Stimulated activated CD8-positive, alpha-beta memory T cell treated with anti-CD3 and anti-CD28 coated beads, Interleukin-7, amount 100 ng/mL, for 48 hours (primary cell): ENCODE measurements at places on chromosomes 7 and 10.

DNA sequence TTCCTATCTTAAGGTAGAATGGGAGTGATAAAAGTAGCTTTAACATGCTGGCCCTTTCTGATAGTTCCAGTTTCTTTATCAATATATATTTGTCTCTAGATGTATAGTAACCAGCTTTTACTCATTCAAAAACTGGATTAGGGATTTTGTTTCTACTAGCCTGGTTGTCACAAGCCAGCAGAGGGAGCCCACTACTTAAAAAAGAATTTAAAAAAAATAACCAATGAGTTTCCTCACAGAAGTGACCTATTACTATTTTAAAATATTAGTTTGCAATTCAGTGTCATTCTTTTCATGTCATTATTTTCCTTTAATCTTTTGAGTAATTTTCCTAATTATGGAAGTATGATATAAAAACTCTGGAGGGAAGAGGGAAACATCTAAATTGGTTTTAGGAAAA, 142.1 kb downstream of the PHTF2 start:
- no peak for DNase-seq

GRCh38 chr7:122303531-122304318, 825 bp downstream of the FEZF1 start:
- no peak for DNase-seq

DNA sequence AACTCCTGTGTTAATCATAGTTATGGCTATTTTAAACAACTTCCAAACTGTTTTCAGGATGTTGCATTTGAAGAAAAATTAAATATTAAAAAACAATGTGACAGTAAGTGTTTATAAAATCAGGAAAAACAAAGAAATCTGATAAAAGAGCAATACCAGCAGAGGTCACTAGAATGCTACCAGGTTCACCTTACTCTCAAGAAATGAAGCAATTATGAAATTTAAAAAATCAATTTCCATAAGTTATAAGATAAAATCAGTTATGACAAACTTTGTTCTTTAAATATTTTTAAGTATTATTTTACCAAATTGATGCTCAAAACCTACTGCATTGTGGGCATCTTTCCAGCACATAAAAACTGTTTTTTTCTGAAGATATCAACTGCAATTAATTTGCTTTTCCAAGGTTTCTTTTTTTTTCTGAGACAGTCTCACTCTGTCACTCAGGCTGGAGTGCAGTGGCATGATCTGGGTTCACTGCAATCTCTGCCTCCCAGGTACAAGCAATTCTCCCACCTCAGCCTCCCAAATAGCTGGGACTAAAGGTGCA, 50.7 kb upstream of the RHEB start:
- DNase-seq, result no peak

DNA sequence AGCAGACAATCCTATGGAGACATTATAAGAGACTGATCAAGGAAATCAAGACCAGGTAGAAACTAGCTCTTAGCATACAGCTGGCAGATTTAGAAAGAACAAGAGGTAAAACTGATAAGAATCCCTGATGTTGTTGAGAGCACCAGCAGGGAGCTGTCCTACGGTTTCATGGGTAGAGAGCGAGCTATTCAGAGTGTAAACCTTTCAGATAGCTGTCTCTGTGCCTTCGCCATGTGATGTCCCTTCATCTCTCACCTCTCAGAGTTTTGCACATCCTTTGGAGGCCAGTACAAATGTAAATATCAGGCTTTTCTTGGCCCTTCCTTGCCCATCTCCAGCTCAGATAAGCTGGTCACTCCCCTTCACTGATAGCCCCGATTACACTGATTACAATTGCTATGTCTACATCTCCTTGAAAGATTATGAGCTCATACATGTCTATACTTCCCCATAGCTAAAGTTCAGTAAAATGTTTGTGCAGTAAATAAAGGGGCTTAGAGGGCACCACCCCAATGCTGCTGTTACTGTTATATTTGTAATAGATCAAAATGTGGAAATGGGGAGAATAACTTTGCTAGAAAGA, 21.9 kb downstream of the THSD7A start:
- DNase-seq, result no peak

- no peak for DNase-seq
Measured at GRCh38 chr10:11931038-11931437, 107.9 kb downstream of the PROSER2 start.

DNA sequence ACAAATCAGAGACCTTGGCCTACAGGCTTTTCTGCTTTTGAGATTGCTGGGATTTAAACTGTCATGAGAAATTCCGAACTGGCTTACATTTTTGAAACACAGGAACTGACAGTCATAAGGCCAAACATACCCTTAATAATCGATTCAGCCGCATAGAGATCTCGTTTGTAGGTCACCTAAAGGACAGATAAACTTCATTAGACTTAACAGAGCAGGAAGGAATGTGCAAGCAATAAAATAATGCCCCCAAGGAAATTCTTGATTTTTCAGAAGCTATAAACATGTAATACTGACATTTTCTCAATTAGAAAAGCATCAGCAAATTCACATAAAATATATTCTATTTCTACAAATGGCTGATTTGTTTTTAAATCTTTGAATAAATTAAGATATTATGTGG, 120.0 kb downstream of the CRPPA start:
- no peak for DNase-seq

DNA sequence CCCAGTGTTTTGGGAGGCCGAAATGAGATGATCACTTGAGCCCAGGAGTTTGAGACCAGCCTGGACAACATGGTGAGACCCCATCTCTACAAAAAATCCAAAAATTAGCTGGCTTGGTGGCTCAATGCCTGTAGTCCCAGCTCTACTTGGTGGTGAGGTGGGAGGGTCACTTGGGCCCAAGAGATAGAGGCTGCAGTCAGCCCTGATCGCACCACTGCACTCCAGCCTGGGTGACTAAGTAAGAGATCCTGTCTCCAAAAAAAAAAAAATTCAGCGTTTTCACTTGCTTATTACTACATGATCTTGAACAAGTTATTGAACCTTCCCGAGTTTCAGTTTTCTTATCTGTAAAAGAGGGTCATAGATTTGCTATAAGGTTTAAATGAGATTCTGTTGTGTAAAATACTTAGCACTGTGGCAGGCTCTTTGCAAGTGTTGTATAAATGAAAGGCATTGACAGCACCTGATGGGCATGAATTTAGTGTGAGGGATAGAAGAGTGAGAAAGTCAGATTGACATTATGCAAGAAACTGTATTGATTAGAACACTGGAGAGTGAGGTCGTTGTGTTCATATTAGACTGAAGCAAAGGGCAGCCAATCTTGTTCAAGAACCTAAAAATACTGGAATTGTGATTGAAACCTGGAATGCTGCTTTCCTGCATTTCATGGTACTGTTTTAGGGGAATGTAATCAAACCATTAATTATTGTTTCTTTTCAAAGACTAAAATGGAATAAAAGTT, 136.8 kb downstream of the LCOR start:
- DNase-seq, result no peak

DNA sequence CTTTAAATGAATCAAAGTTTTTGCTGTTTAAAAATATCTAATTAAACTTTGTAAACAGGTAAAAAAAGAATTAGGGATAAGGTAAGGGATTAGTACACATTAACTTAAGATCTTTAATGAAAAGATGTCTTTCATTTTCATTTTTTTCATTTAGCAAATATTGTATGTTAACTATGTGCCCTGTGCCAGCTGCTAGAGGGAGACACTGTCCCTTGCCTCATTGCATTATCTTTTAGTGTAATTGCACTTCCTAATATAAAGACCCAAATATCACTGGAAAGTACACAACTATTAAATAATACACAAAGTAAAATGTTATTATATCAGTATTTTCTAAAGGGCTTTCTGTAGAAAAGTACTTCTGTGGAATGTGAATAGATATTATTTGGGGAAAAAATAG, 102.7 kb downstream of the GPR37 start:
- no peak for DNase-seq

GRCh38 chr10:124728071-124728829, 15.9 kb downstream of the FAM53B start:
- no peak for DNase-seq

DNA sequence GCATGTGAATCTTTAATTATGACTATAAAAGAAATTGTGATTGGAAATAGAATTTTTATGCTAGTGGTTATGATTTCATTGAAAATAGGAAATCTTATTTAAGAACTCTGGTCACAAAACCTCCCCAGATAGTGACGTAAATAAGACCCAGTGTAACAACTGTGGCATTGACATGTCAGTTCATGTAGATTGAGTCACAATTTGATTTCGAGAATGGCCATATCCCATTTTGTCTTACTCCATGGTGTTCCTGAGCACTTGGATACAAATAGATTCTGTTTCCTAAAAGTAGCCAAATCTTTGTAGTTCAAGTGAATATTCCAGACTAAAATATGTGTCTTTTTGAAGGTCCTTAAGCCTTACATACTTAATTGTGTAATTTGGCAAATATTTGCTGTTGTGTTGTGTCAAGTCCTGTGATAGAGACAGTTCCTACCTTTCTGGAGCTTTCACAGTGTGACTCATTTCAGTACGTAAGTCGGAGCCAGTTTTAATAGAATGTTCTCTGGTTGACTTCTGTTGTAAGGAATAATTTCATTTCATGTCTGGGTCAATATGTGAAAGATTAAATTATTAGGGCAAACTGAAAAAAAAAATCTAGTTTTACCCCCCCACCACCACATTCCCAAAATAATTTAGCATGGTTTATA, 37.1 kb upstream of the TOMM7 start:
- no peak for DNase-seq

DNA sequence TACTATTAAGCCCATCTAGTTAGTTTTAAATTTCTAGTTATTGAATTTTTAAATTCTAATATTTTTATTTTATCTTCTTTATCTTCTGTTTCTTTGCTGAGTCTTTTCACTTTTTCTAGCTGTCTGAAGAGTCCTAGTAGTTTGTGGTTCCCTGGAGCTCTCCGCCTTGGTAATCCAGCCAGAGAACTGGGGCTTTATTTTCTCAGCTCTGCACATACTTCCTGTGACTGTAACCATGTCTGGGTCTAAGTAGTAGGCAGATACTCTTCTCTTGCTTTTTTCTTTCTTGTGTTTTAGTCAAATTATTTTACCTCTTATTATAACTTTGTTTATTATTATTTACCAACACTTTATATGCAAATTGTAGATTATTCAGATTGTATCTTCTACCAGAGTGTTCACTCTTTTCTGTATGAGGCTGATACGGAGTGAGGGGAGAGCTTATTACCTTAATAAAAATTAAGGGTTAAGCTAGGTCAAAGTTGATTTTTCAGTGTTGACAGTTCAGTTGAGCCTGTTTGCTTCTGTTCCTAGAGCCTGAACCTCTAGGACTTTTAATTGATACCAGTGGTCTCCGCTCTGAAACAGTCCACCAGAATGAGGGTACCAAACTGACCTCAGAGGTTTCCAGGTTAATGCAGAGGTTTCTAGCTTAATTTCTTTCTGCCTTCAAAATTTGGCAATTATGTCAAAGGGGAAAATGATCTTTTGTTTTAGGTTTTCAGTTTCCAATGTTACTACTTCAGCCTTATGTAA, 155.4 kb downstream of the ADK start:
- no peak for DNase-seq

GRCh38 chr10:118522791-118523498, 72.5 kb downstream of the PRLHR start:
- no peak for DNase-seq

- no peak for DNase-seq
Measured at GRCh38 chr7:11533229-11533820, 298.7 kb downstream of the THSD7A start.

DNA sequence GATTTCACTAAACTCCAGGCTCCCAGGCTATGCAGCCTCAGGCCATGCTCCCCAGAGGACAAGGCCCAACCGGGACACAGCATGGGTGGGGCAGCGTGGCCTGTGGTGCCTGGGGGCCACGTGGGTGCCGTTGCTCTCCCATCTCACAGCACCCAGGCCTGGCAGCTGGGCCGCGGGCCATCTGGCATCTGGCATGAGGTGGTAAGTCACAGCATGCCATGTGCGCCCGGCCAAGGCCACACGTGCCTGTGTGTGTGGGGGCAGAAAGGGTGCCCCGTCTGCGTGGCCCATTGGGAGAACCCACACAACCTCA, 204.1 kb downstream of the EBF3 start:
- no peak for DNase-seq

DNA sequence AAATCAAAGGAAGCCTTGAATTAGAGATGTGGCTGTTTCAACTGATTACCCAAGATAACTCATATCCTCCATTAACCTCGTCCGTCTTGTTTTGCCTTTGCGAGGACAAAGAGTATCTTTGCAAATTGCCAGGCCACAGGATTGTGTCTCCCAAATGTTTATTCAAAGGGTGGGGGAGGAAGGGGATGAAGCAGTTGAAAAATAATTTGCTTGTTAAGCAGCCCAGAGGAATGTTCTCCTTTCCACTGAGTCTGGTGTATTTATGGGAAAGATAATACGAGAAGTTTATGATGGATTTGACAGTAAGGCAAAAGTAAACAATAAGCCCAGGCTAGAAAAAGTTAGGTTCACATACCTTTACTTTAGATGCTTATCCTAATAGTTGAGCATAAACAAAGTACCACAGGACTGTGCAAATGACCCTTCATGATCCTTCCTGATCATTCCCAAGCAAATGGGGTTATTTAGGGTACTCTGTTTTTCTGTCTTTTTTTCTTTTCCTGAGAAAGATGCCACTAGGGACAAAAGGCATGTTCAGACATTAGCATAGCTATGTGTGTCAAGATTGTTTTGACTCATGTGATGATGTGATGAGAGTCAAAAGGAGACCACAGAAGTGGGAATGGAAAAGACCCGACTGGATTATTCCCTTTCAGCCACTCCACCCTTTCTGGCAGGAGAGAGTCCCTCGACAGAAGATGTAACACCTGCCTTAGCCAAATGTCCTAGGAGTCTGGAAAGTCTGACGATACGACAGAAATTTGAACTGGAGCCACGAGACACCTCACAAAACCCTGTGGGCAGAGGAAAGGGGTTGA, 243.0 kb upstream of the GLI3 start:
- no peak for DNase-seq

DNA sequence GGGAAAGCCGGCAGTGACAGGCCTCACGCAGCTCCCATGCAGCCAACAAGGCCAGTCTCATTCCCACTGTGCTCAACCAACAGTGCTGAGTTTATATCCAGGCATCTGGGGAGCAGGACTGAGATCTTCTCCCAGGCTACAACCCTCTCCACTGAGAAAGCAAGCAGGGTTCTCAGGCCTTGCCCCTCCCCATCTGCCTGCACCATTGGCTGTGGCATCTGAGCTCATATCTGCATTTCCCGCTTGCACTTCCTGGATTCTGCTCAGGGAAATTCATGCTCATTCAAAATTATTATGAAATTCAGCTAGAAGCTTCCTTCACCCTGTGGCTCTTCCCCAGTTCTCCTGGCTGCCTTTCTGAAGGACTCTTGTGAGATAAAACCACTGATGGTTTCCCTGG, 1029.0 kb downstream of the GRM8 start:
- no peak for DNase-seq

- no peak for DNase-seq
Measured at GRCh38 chr7:120806669-120807068, 51.3 kb downstream of the TSPAN12 start.

DNA sequence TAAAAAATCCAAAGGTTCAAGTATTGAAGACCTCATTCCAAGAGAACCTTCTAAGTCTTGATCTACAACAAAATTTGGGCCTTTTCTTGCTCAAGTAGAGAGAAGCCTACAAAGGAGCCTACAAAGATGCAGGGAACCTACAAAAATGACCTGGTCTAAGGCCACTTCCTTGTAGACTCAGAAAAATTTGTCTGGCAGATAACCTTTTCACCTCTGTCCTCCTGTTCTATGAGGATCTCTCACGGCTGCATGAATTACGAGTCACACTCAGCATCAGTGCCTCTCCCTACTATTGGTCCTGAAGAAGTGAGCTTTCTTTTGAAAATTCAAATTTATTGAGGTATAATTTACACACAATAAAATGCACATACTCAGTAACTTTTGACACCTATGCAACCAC, 29.3 kb downstream of the CCNJ start:
- no peak for DNase-seq
